ENCODE measurements at places on chromosomes 13 and 19.

DNA sequence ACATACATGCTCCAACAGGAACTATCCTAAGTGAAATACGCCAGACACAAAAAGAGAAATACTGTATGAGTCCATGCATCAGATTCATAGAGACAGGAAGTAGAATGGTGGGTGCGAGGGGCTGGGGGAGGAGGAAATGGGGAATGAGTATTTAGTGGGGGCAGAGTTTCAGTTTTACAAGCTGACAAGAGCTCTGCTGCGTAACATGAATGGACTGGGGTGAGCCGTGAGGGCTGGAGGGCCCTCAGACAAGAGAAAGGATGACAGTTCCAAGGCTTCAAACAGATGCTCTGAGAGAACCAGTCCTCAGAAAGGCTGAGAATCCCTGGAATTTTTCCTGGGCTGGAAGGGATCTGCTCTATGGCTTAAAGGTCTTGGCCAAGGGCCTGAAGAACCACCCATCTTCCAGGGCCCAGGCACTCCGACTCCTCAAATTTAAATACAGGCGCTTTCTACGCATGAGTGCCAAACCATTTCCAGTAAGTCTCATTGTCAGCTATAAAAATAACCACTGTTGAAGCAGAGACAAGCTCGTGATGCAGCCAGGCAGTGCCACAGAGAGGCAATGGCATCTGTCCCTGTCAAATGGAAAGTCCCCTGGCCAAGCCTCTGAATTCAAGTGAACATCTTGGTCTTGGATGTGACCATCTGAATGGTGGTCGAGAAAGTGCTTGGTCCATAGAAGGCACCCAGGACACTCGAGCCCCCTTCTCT lies 17.5 kb downstream of the KLF2 start:
- peak; percentile 2 for DNase-seq

DNA sequence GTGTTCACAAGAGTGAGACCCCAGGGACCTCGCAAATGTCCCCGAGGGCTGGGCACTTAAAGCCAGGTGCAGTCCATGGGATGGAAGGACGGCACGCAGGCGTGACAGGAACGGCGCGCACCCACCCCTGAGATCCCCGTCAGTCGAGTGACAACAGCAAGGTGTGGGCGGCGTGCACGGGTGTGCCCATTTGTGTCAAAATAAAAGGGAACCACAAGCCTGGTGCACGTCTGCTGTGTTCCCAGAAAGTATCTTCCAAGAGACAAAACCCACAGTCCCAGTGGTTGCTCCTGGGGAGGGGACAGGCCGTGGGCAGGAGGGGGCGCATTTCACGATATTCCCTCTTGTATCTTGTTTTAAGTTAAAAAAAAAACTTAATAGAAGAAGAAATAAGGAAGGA lies 15.7 kb upstream of the CACTIN start:
- DNase-seq, result no peak

GRCh38 chr19:2703691-2704216 lies 1.3 kb upstream of the GNG7 start:
- no peak for DNase-seq

DNA sequence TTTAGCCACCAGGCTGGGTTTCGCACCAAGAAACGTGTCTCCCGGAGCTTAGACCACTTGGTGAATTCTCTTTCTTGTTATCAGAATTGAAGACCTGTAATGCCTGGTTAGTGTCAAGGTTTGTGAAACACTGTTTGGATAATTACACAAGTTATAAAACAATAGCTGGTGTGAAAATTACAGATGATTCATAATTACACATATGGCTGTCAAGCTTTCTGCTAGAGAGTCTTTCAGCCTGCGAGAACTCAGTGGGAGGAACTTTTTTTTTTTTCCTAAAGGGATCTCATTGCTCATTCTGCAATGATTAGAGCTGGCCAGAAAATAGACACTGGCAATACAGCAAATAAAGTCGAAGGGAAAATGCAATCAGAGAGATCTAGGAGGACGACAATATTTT lies 13.4 kb upstream of the KLK4 start:
- DNase-seq, result no peak

- no peak for DNase-seq
Measured at GRCh38 chr19:10139952-10140351, 20.3 kb upstream of the EIF3G start.

GRCh38 chr13:44523146-44524015 lies 52.7 kb downstream of the TSC22D1 start:
- DNase-seq, result no peak

GRCh38 chr19:58203814-58204475 lies 21.1 kb downstream of the ZNF274 start:
- no peak for DNase-seq

DNA sequence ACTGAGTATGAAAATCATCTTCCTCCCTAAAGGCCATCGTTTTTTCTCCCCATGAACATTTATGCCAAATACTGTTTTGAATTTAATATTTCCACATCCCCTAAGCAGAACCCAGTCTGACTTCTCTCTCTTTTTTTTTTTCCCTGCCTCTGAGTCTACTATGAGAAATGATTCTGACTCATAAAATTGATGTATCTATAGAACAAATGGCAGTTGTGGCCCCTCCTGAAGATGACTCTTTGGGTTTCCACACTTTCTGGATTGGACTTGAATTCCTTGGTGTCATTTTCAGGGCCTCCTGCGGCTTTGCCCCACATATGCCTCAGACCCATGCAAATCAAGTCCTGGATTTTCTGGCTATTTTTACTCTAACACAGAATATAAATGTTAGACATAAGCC lies 22.7 kb upstream of the NAXD start:
- DNase-seq, result no peak

GRCh38 chr13:51644654-51645053 lies 60.4 kb downstream of the WDFY2 start:
- no peak for DNase-seq

DNA sequence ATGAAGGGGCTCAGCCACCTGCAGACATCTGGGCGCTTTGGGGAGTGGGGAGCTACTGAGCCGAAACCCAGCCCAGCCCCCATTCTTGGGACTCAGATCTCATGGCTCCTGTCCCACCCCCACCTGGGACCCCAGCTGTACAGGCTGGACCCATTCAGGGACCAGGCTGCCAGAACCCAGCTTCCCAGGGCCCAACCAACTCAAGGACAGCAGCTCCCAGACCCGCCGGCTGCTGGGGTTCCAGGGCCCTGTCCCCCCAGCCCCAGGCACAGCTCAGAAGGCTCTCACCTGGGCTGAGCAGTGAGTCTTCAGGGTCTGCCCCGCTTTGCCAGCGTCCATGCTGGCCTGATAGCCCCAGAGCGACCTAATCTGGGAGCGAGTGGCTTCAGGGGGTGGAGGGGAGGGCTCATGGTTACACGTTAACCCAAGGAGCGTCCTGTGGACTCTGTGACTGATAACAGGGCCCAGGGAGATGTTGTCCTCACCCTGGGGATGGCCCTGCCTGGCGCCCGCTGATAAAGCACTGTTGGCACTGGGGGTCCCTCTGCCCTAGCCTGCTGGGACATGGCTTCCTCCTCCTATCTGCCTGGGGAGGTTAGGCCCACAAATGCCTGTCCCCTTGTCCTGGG lies at the start of gene TMEM86B:
Gene TMEM86B (minus strand): TSS at position 361 of the 629 bp plus-strand sequence. CDS start 22 bp downstream, at position 339.
- no peak for DNase-seq

GRCh38 chr19:1445185-1445931 lies 4.6 kb upstream of the APC2 start:
- DNase-seq, result no peak

DNA sequence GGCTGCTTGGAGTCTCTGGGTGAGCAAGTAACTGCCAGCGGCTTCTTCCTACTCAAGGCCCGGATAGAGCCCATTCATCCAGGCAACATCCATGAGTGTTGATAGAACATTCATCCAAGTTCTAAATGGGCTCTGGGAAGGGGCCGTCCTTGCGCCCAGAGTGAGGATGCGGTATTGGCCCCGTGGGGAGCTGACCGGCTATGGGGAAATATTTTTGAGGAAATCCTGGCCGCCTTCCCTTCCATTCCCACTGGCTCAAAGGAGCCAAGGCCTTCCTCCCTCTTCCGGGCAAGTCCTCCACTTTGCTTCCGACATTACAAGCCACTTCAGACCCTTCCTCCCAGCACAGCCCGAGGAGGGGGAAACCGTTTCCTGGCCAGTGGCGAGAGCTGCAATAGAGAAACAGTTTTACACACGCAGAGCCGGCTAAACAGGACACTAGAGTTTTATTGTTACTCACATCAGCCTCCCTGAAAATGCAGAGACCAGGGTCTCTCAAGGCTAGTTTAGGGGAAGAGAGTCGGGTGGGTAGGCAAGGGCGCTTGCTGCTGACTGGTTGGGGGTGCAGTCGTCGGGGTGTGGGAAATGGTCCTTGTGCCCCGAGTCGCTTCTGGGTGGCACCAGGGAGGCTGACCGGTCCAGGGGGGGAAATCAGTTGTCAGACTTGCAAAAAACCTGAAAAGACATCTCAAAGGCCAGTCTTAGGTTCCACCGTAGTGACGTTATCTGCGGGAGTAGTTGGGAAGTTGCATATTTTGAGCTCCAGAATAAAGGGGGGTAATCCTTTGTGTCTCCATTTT lies 37.5 kb downstream of the C13orf46 start:
- no peak for DNase-seq

Measured in NCI-H526 treated with DMSO at 0.1 percent for 48 hours (cell line).